ENCODE measurements at places on chromosomes 3 and 15.

DNA sequence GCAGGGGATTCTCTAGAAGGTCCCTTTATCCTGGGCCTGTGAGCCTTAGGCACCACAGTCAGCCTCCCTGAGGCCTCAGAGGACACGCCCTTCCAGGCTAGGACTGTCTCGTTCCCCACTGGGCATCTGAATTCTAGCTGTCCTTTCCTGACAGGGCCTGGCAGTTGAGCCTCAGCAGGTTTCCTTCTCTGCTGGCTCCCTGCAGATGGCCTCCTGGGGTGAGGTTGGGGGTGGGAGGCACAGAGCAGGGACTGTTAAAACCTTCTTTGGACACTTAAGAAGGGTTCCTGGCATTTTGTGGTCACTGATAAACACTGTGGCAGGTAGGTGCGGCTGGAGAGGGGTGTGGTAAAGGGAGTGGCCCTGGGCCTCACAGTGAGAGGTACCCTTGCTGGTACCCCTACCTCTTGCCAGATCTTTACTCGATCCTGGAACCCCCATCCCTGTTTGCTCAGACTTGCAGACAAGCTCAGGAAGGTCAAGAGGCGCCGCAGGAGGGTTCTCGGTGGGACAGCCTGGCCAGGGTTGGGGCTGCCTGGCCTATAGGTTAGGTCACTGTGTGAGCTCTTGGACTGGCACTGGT, 8.5 kb downstream of the CLK3 start:
- no peak for DNase-seq

DNA sequence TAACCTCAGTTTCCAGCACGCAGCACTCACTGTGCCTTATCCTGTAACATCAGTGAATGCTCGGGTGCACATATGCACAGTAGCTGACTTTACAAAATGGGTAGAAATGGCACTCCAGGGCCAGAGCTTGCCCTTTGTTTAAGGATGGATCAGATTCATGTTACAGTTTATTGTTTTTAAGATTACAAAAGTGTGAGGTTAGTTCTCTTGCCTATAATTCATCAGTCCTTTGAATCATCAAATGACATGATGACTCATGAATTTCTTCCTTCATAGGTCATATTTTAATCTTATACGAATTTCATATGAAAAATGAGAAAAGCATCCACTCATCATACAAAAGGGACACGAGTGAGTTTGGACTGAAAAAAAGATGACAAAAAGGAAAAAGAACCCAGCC, 545.3 kb downstream of the GBE1 start:
- DNase-seq, result no peak

DNA sequence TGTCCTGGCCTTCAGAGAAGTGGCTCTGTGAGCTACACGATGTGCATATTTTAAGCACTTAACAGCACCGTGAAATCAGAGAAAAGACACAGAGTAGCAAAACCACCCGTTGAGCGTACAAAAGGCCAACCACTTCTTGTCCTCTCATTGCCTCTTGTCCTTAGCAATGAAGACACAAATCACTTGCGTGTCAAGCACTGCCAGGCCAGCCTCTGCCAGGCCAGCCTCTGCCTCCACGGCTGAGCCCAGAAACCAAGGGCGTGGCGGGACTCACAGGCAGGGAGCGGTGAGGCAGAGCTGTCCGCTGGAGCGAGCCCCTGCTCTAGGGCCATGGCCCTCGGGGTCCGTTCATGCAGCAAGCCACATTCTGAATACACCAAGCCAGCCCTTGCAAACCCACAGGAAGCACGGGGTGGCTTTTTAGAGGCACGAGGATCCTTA, 4.0 kb downstream of the MUC4 start:
- no peak for DNase-seq

DNA sequence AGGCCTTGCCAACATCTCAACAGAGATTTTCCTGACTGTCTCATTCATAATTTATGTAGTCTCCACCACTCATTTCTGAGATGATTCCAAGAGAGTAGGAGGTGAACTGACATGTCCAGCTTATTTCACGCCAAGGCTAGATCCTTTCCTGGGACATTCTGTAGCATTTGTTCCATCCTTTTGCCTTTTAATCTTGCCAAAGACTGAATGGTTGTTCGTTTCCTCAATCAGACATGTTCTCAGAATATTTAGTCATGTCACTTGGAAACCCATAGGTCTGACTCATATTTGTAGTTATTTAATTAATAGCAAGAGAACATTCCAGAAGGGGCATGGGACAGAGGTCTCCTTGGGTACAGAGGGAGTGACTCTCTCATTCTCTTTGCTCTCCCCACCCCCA, 80.9 kb downstream of the DHX36 start:
- DNase-seq, result no peak

- no peak for DNase-seq
Observed at GRCh38 chr3:32500880-32501782, 1.5 kb downstream of the CMTM6 start.

DNA sequence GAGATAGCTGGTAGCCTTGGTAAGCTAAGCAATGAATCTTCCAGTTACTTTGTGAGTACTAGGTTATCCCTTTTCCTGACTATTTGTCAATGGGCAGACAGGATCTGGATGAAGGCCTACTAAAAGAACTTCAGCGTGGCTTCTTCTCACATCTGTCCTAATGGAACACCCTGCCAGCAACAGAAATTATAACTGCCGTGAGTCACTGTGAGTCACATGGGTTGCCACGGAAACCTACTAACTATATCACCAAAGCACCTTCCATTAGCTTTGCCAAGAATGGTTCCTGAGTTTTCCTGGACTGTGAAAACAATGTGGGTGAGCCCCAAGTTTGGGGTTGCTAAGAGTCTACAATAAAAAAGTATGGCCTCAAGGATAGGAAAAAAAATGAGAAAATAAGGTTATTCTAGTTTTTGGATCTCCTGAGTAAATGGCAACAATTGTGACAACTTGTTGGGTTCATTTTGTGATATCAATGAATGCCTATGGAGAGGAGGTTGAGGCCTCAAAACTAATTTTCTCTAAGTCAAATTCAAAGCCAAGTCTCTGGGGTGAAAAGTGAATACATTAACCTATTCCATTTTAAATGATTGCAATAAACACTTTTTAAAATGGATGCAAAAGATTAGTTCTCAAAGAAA, 195.1 kb upstream of the ICE2 start:
- DNase-seq, result no peak

DNA sequence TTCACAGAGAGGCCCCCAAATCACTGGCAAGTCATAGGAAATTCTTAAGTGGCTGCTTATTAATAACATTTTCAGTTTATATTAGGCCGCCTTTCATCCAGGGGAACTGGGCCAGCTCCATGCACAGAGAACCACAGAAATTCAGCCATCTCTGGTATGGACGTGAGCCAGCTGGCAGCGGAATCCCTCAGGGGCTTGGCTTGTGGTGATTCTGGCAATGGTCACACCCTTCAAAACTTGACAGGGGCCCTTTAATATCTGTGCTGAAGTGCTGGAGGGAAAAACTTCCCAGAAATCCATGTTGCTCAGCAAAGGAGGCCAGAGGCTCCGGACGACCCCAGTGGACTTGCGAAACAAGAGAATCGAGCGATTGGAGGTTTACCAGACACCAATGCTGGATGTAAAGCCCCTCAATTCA, 11.3 kb downstream of the PRICKLE2 start:
- DNase-seq, result no peak

- DNase-seq, result no peak
Observed at GRCh38 chr3:57006949-57007419, 53.5 kb upstream of the SPATA12 start.

GRCh38 chr3:84980011-84980410, 21.2 kb downstream of the CADM2 start:
- DNase-seq, result no peak

Data from thymus (tissue), 14 donors.